Fibroblast of skin of scalp (primary cell): ENCODE measurements at places on chromosomes 4 and X.

GRCh38 chr4:24382381-24382780 is 202.0 kb downstream of the DHX15 start:
- DNase-seq: peak; percentile 14

- no peak for DNase-seq
These were observed 222.1 kb downstream of the STIM2 start for GRCh38 chr4:27082776-27083175.

DNA sequence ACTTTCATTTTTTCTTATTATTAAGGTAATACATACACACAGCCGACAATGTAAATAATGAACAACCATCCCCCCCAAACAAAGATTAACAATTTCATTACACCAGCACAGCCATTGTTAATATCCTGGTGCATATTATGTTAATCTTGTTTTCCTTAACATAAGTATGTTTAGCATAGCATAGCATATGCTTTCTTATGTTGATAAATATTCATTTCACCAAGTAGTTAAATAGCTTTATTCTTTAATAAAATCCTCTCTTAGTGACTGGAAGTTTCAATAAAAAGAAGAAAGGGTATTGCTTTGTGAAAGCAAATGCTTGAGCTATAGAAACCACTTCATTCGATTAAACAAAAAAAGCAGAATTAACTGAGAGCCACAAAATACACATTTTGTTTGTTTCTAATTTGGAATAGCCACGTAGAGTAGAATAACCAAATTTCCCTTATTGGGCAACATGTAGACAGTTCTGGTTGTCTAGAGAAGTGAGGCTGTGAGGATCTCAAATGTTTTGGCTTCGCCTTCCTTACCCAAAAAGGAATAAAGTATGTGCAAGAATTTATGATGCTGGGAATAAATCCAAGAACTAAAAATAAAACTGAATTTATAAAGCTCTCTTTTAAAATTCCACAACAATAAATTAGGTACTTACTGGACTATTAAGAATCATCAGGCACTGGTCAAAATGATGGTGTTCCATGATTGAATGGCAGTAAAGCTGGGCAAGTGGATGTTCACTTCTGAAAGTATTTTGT is 118.0 kb downstream of the PDE5A start:
- peak; percentile 75 for DNase-seq

- DNase-seq: no peak
These were observed 163.2 kb downstream of the SLC4A4 start for GRCh38 chr4:71501992-71502391.

- no peak for DNase-seq
These were observed 48.3 kb downstream of the DMP1 start for GRCh38 chr4:87698394-87698793.

GRCh38 chr4:154421618-154422017 is 70.0 kb downstream of the DCHS2 start:
- no peak for DNase-seq

DNA sequence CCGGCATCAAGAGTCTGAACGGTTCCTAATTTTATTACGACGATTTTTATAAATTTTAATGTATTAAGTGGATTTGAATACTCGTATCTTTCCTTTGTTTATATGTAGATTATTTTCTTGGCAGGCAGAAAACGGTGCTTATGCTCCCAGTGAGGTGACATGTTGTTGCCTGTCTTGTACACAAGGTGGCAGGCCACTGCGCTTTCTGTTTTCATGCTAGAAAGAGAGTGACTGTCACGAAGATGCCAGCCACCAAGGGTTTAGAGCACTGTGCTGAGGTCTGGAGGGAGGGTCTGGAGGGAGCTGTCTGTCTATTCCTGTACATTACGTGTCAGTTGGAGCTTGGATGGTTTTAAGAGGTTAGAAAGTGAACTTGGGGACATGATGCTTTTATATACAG is 87.7 kb downstream of the SHROOM2 start:
- peak; percentile 20 for DNase-seq

GRCh38 chrX:37640142-37640541 is 45.4 kb upstream of the XK start:
- DNase-seq: no peak

DNA sequence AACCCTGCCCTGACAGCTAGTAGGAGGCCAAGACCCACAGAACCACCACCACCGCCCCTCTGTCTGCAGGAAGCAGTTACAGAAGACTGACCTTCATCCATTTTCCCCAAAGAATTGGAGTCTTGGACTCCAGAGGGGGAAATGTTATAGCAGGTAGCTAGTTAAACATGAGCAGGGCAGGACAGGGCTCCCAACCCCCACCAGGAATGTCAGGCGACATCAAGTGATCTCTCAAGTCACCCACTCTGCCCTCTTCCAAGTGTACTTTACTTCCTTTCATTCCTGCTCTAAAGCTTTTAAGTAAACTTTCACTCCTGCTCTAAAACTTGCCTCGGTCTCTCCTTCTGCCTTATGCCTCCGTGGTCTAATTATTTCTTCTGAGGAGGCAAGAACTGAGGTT is 17.1 kb upstream of the AADAT start:
- DNase-seq: no peak

DNA sequence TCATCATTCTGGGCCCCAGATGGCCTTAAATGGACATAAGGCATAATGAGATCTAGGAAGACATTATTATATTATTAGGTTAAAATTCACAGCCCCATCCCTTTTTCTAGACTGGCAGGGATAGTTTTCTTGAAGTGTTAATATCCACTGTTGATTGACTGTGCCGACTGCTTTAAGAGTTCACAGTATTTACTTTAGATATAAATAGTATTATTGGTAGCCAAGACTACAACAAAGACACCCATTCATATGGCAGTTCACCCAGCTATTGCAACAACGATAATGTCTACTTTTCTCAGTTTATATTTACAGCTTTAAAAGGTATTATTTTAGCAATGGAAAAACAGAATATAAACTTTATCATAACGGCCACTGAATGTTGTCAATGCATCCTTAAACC is 922.2 kb upstream of the POU3F4 start:
- DNase-seq: no peak

DNA sequence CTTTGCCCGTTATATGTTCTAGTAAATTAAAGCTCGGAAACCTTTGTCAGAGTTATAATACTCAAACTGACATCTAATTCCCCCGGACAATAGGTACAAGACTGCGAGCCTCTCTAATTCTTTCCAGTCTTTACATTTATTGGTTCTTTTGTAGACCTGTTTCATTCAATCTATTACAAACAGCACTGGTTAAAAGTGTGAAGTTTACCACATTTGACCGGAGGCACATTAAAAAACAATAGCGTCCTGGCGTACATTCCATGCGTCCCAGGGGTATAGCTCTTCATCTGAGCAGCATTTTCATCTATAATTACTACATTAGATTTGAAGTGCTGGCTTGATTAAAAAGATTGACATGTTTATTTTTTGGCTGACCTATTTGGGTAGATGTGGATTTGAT is 49.9 kb upstream of the TENM3 start:
- no peak for DNase-seq

- DNase-seq: peak; percentile 2
These were observed 189.9 kb downstream of the NWD2 start for GRCh38 chr4:37434469-37434868.

DNA sequence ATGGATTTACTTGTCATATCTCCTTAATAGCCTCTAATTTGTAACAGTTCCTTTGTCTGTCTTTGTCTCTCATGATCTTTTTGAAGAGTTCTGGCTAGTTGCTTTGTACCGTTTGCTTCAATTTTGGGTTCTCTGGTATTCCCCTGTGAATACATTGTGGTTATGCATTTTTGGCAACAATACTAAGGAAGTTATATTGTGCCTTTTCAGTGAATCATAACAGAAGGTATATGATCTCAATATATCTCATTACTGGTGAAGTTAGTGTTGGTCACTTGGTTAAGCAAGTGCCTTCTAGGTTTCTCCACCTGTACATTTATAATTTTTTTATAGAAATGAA is 48.6 kb downstream of the DCLK2 start:
- peak; percentile 79 for DNase-seq

DNA sequence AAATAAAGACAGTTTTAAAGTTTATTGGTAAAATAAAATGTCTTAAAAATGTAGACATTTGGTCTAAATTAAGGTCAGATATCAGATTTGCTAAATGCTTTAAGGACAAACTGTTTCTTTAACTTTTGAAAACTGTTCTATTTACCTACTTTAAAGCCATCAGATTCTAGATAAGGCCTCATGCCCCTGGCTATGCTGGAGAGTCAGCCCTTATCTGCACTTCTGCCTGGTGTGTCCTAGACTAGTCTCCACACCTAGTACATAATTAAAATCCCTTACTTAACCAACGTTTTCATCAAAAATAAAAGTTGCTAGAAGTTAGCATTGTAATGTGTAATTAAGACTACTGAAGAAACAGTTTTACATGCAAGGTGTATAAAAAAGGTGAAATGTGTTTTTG is 25.6 kb downstream of the HSD17B11 start:
- DNase-seq: no peak

DNA sequence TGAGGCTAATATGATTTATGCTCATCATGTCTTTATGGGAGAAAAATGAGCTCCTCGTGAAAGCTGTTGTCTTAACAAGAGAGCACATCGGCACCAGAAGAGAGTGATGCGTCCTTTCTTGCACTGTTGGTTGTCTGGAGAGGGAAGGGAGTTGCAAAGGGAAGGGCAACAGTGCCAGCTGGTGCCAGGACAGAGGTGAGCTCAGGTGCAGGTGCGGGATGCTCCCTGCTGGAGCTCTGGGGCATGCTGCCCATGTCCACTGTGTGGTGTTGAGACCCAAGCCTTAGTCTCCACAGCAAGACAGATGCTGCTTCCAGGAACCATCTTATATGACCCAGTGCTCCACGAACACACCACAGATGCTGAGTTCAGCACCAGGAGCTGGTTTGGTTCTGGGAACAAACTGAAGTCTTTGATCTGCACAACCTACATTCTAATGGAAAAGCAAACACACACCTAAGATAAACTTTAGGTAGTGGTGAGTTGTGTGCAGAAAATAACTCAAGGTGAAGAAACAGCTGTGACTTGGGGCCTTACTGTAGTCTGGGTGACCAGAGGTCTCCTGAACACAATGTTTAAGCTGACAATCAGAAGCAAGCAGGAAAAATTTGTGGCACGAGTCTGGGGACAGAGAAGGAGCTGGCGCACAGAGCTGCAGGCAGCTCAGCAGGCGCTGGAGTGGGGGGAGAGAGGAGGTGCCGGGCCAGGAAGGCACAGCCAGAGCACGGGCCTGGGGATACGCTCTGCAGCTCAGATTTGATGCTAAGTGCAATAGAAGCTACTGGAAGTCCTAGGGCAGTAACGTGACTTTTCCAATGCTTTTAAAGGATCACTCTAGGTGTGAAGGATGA is 73.2 kb downstream of the HAUS3 start:
- no peak for DNase-seq

GRCh38 chr4:26206339-26206738 is 114.5 kb upstream of the RBPJ start:
- DNase-seq: peak; percentile 90

GRCh38 chr4:184802697-184803015 is 23.1 kb downstream of the ACSL1 start:
- peak; percentile 21 for DNase-seq

GRCh38 chr4:7252510-7253340 is 60.4 kb downstream of the SORCS2 start:
- no peak for DNase-seq

DNA sequence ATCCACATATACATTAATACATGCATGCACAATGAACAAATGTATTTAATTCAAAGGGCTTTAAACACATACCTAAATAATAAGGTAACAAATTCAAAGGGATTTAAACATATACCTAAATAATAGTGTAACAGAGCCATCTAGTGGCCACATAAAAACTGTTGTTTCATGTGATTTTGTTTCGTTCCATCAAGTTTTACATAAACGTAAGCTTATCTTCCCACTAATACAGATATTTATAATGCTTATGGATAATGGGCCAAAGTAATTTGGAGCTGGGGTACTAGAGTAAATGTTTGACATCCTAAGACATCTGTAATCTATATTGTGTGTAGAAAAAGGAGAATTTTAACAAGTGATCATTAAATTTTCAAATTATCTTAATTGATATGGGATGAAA is 82.3 kb downstream of the PRSS12 start:
- DNase-seq: peak; percentile 45

DNA sequence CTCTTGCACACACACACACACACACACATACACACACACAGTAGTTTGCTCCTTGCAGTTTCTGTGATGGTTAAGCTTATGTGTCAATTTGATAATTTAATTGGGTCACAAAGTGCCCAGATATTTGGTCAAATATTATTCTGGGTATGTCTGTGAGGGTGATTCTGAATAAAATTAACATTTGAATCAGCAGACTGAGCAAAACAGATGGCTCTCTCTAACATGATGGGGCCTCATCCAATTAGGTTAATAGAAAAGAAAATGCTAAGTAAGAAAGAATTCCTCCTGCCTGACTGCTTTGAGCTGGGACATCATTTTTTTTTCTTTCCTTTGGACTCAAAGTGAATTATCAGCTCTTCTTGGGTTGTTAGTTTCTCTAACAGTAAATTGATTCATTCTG is 191.2 kb upstream of the INTU start:
- no peak for DNase-seq

GRCh38 chr4:18405054-18405453 is 383.5 kb upstream of the LCORL start:
- no peak for DNase-seq
